ENCODE measurements at places on chromosomes 1 and 21.

DNA sequence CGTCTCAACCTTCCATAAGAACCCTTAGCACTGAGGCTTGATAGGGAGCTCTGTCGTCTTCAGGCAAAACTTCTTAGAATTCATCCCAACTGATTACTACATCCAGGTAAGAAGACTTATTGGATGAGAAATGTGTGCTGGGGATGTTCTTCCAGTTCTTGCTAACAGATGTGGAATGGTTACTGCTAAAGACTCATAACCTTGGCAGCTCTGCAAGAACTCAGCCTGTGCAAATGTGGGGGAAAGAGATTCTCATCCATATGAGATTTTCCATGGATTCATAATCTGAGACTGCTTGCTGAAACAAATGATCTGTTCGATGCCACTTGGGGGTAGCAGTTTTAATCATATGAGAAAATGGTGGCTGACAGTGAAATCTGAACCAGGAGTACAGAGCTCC lies 48.2 kb downstream of the NTPCR start:
- DNase-seq = no peak

GRCh38 chr1:230276401-230276800 lies 149.7 kb downstream of the PGBD5 start:
- no peak for DNase-seq

- DNase-seq = no peak
These were observed 30.1 kb downstream of the NTPCR start for GRCh38 chr1:232980355-232980978.

DNA sequence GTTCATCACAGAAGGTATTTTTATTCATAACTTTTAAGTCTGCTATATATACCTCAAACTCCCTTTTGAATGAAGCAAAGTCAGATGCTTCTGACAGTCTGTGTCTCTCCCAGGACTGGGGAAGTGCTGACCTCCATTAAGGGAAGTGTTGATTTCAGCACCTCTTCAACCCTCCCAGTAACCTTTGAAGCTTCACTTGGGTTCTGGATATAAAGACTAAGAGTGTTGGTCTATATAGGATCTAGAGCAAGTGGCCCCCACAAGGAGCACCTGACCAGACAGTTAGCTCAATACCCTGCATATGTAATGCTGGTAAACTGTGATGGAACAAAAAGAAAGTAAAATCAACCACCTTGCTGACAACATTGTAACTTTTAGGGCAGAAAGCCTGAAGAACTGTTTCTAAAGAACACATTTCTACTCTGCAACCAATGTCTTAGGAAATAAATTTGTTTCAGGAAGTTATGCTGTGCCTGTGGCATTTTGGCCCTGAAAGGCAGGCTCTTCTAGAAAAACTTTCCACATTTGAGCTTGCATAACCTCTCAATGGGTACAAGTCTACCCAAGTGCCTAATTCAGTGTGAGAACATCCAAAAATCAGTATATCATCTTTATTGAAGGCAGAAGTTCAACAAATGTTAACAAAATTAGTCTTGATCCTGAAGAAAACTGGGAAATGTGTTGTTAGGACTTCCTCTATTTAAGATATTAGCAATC lies 865 bp upstream of the PTPN22 start:
- peak; percentile 27 for DNase-seq

GRCh38 chr1:196063952-196064351 lies 544.3 kb downstream of the KCNT2 start:
- no peak for DNase-seq

- no peak for DNase-seq
These were observed 137.8 kb downstream of the PEX14 start for GRCh38 chr1:10612436-10613160.

DNA sequence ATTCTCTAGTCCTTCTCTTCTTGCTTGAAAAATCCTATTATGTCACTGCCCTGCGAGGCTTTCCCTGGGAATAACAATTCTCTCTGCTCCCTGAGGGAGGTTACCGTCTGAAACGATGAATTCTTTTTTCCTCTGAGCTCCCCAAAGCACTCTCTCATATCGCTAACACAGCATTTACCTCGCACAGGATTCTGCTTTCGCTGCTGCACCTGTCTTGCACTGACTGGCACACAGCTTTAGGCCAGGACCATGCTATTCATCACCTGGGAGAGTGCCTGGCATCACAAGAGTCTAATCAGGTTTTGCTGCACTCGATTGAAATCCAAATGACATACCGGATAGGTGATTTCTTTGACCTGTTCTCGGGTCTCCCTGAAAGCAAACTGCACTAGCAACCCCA lies 52.8 kb upstream of the GNG4 start:
- DNase-seq = no peak

GRCh38 chr1:117077267-117077666 lies 17.1 kb downstream of the TTF2 start:
- DNase-seq = peak; percentile 87

DNA sequence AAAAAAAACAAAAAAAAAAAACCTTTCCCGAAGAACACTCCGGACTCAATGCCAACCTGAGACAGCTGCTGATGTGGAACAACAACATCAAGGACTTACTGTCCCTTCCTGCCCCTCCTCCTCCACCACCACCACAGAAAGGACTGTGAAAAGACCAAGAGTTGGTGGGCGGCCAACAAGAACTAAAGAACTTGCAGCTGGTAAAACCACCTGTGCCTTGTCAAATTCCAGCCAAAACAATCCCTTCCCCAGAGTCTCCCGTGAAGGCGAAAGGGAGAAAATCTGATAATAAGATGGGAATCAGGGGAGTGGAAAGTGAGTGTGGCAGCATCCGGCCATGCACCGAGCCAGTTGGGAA lies 88.9 kb downstream of the PROX1 start:
- no peak for DNase-seq

GRCh38 chr1:220575718-220576497 lies 48.0 kb downstream of the MARK1 start:
- DNase-seq = no peak

GRCh38 chr1:88648706-88649105 lies 35.4 kb upstream of the PKN2 start:
- no peak for DNase-seq

DNA sequence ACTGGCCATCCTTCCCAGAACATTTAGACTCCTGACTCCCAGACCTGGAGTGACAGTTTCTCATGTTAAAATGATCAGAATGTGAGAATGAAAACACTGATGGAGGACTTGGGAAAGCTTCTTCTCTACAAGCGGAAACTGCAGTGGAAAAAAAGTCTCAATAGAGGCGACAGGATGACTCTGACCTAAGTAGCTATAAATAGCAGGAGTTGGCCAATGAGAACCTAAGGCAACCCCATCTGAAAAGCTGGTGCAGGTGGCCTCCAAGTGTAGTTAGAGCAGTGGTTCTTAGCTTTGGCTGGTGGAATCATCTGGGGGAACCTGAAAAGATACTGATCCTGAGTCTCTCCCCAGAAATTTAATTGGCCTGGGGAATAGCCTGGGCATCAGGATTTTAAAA lies 44.2 kb upstream of the EXOSC10 start:
- no peak for DNase-seq

GRCh38 chr1:43705334-43705733 lies 2.0 kb upstream of the ST3GAL3 start:
- no peak for DNase-seq

- DNase-seq = no peak
These were observed 9.2 kb downstream of the ERRFI1 start for GRCh38 chr1:8016895-8017241.

DNA sequence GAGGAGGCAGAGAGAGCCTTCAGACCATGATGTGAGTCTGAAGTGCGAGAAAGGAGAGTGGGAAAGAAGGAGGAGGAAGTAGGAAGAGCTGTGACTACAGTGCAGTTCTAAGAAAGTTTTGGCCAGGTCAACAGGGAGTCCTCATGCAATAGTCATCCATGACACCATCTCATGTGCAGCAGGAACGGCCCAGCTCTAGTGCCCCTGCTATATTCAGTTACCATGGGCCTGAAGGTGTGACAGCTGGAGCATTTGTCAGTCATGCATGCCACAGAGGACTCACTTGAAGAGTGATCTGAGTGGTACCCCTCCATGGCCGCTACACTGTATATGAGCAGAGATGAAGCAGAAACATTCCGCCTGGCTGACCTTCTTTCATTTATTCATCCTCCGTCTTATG lies 77.9 kb downstream of the OMA1 start:
- no peak for DNase-seq

- DNase-seq = no peak
These were observed 3.9 kb downstream of the TMEM63A start for GRCh38 chr1:225878282-225878681.

DNA sequence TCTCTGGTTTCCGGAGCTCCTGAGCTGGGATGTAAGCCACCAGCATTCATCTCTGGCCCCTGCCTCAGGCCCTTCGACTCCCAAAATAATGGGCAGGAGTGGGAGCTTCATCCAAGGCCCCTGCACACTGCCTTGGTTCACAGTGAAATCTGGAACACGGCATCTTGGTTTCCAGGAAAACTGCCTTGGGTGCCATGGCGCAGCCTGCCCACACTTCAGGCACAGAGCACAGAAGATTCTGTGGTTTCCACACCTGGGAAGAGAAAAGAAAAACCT lies 48.8 kb upstream of the POFUT2 start:
- no peak for DNase-seq

GRCh38 chr1:62384276-62385005 lies 52.4 kb upstream of the USP1 start:
- peak; percentile 97 for DNase-seq

DNA sequence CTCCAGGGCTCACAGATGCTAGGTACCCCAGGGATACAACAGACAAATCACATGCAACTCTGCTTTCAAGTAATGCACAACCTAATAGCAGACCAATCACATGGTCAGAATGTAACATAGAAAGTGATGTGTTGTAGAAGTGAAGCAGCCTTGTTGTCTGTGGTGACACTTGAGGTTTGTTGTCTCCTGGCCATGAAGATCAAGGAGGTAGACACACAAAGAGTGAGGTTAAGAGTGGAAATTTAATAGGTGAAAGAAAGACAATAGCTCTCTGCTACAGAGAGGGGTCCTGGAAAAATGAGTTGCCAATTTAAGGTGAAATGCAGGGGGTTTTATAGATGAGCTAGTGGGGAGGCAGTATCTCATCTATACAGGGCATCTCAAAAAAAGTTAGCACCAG lies 2.5 kb upstream of the TMEM9 start:
- no peak for DNase-seq

- peak; percentile 100 for DNase-seq
These were observed 4.9 kb upstream of the CAPN2 start for GRCh38 chr1:223707256-223708000.

GRCh38 chr1:235401251-235401650 lies 34.0 kb downstream of the TBCE start:
- no peak for DNase-seq

- DNase-seq = no peak
These were observed 16.8 kb downstream of the PANK4 start for GRCh38 chr1:2509589-2509988.

DNA sequence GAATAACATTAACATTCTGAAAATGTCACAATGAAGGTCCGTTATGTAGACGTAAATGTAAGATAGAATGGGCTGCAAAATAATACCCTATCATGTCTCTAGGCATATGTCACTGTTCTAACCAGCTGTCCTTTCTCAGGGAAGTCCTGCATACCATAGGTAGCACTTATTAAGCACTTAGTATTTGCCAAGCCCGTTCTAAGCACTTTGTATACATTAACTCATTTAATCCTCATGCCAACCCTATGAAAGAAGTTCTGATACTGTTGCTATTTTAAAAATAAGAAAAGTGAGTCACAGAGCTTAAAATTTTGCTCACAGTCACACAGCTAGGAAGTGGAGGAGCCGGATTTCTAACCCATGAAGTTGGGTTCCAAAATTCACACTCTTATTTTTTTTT lies 15.7 kb downstream of the GAS5 start:
- DNase-seq = no peak

DNA sequence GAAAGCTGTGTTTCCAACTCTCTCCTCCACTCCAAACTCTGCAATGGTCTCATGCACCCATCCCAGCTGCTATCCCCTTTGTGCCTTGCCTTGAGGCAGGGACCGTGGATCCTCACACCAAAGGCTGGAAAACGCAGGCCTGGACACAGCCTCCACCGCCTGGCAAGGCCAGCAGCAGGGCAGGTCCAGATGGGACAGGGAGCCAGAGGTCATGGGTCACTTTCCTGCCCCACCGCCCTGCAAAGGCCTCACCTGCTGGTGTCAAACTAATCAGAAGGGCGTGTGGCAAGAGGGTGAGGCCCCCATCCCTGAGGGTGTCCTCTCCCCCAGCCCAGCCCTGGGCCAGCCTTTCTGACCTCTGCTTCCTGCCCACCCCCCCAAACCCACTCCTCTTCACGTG lies 106.3 kb downstream of the PAX7 start:
- no peak for DNase-seq

DNA sequence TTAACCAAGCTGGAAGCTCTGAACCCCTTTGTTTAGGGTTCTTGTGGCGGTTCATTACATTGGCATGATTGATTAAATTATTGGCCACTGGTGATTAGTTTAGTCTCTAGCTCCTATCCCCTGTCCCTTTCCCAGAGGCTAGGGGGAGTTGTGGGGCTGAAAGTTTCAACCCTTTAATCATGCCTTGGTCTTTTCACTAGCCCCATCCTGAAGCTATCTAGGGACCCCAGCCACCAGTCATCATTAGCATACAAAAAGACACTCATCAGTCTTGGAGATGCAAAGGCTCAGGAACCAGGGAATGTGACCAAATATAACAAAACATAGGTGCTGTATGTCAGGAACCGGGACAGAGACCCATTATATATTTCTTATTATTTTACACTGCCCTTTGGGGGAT lies 34.7 kb upstream of the SNX27 start:
- DNase-seq = no peak

DNA sequence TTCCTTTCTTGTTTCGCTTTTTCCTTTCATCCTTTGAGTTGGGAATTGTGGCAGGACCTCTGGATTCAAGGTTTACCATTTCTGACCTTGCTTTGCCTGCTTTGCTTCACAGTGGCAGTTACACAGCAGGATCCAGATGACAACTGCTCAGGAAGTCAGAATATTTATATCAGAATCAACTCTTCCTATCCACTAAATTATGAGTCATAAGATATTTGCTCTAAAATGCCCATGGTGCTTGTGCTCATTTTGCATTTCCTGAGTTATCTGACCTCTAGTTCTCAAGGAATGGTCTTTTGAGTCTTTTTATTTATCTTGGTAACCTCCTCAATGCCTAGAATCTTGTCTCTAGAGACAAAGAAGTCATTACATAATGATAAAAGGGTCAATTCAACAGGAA lies 290.8 kb downstream of the LRRC7 start:
- no peak for DNase-seq

- peak; percentile 93 for DNase-seq
These were observed 95.4 kb upstream of the ERRFI1 start for GRCh38 chr1:8121261-8122159.

- no peak for DNase-seq
These were observed 138.9 kb upstream of the SOD1 start for GRCh38 chr21:31520561-31521098.

- DNase-seq = peak; percentile 37
These were observed 381.0 kb upstream of the VAMP3 start for GRCh38 chr1:7389906-7390603.

- no peak for DNase-seq
These were observed 417.7 kb downstream of the SIPA1L2 start for GRCh38 chr1:232212253-232212652.

GRCh38 chr1:209787551-209787950 lies 3.2 kb upstream of the C1orf74 start:
- DNase-seq = no peak

Measured in MCF 10A (cell line).